ENCODE measurements at places on chromosomes 13 and 19.

- DNase-seq: no peak
These were observed 5.0 kb downstream of the LYL1 start for GRCh38 chr19:13097463-13098258.

GRCh38 chr13:75359266-75359665, 122.7 kb downstream of the TBC1D4 start:
- no peak for DNase-seq

- DNase-seq: no peak
These were observed 399.5 kb downstream of the RFC3 start for GRCh38 chr13:34217343-34218025.

DNA sequence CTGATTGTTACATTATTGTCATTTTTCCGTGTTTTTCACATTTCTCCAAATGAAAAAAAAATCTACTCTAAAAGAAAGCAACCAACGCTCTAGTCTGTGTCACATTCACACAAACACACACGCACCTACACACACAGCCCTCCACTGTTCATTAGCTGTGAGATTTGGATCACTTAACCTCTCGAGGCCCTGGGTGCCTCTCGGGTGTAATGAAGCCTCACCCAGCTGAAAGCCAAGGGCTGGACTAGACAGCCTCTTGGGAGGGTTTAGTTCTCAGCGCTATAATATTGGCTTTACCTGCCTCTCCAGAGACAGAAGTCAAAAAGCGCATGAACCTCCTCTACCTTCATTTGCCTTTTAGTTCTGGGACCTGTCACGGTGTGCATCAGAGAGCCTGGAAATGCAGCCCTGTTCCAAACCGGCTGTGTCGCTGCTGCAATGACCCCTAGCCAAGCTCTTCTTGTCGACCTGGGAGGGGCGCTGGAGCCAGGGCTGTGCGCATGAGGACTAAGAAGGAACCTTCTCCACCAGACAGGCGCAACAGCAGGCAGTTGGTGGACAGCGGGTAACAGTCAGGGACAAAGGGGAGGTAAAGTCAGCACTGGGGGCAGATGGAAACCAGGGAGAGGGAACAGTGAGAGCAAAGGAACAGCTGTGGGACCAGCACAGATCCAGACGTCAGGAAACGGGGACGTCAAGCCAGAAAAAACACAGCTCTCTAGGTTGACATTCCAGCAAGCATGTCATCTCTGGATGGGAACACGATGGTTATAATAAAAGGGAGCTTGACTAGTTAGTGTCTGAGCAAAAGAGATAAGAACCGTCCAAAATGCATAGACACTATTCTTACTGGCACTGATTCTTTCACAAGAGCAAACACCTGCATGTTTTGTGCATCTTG, 375.9 kb downstream of the EFNB2 start:
- DNase-seq: no peak

DNA sequence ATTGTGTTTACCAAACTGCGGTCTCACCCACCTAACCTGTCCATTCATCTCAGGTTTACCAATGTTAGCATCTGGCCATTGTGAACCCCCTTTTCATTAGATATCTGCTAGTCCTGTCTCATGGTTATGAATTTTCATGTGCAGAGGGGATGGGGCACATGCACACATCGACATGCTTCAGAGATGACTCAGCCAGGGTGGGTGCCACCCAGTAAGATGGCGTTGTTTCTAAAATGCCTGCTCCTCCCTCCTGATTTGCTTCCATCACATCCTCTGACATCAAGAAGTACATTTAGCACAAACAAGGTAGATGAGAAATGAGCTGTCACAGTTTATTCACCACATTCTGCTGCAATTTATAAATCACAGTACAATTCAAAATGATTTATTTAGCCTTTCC, 51.3 kb downstream of the GPALPP1 start:
- no peak for DNase-seq

DNA sequence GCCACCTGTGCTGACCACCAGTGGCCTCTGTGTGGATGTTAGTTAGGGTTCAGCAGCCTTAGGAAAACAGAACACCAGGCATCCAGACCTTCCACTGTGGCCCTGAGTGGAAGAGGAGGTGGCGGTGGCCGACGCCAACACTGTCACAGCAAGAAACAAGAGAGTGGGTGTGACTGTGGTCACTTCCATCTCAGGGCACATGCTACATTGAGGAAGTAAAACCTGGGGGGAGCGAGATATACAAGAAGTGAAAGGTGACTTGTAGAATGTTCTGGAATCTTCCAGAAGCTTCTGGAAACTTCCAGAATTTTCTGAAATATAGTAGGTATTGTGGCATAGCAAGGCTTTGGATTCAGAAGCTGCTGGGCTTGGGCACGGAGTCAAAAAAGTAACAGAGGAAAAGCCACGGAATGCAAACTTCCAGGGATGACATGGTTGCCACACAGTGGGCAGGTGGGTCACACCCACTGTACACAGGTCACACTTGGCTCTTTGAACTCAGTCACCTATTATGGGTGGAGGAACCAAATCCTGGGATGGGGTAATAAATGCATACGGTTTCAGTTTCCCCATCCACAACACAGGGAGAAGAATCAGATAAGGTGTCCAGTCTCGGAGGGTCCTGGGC, 24.3 kb downstream of the GNG7 start:
- DNase-seq: no peak

GRCh38 chr13:73228546-73228945, 169.7 kb downstream of the KLF5 start:
- no peak for DNase-seq

DNA sequence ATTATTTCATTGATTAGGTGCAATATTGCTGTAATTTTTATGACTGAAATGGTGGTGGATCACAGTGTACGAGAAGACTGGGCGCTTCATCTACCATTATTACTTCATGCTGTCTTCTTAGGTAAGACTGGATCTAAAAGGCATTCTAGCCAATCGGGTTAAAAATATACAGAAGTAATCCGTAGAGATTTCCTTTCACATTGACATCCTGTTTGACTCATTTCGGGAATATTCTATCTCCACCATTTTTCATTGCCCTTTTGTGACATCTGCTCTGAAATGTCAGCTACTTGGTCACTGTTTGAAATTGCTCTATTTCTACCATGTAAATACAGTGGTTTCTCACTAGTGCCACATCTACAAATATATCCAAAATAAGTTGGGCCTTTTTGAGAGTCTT, 90.2 kb downstream of the ZAR1L start:
- no peak for DNase-seq

- no peak for DNase-seq
These were observed 1459.2 kb upstream of the SLC10A2 start for GRCh38 chr13:104525467-104525866.

- no peak for DNase-seq
These were observed 19.2 kb downstream of the SLC27A1 start for GRCh38 chr19:17489392-17490030.

DNA sequence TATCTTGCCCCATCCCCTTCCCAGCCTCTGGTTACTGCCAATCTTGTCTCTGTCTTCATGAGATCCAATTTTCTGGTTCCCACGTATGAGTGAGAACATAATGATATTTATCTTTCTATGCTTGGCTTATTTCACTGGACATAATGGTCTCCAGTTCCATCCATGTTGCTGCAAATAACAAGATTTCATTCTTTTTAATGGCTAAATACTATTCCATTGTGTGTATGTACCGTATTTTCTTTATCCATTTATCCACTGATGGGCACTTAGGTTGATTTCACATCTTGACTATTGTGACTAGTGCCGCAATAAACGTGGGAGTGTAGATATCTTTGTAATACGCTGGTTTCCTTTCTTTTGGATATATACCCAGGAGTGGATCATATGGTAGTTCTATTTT, 43.0 kb downstream of the CHST8 start:
- no peak for DNase-seq

DNA sequence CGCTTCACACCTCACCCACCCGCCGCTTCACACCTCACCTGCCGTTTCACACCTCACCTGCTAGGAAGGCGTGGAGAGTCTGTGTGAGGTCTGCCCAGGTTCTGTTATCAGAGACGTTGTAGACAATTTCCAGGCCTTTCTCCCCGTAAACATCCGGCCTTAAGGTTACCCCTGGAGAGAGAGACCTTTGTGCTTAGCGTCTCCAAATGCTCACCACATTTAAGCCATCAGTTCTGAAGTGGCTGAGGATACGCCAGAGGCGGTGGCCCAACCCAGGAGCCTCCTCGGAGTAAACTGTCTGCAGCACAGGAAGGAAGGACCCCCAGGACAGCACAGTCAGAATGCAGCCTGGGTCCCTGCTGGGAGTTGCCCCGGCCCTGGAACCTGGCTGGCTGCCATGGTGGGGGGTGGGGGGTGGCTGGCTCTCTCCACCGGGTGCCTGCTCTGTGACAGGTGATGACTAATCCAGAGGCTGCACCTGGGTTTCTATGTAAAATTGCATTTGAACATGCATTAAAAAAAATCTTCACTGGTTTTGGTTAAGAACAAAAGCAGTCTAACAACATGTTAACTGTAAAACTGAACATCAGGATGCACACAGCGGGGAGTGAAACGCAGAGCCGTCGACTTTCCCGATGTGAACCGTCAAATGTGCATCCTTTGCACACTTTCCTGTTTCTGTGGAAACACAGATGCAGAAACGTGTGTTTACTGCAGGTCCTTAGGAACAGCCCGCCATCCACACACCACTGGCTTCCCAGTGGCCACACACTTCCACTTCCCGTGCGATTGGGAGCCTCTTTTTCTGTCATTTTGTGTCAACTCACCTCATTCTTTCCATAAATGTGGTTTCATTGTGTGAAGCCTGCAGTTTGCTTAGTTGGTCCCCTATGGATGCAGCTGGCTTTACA, 4.5 kb downstream of the ATP4B start:
- no peak for DNase-seq

GRCh38 chr19:54612428-54612827, 17.9 kb upstream of the LILRB1 start:
- no peak for DNase-seq

DNA sequence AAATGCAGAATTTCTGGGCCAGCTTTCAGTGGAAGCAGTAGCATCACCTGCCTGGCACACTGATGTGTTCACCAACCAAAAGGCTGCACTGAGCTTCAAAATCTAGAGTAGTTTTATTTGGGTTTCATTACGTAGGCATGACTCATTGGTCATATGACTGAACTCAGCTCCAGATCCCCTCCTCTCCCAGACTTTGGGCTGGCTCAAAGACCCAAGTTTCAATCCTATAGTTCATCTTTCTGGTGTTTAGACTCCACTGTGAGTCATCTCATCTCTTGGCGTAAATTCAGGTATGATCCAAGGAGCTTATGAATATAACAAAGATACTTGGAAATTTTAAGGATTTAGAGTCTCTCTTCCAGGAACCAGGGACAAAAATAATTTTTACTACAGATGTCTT, 17.7 kb downstream of the ZMYM5 start:
- DNase-seq: peak; percentile 13

GRCh38 chr19:51470966-51471365, 7.4 kb upstream of the CEACAM18 start:
- no peak for DNase-seq

DNA sequence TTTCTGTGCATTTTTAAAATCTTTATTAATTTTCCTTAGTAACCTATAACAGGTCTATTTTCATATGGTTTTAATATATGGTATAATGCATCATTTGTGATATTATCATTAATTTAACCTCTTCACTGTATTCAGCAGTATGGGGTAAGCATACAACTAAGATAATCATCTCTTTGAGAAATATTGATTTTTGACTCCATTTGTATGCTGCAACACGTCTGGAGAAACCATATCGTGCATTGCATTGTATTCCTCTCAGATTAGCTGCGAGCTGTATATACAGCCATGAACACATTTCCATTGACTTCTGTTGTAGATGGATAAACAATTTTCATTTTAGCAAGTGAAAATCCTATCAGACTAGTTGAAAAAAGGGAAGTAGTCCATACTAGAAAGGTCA, 2275.8 kb upstream of the PCDH20 start:
- DNase-seq: no peak

GRCh38 chr13:56563663-56564062, 577.1 kb upstream of the PRR20A start:
- DNase-seq: no peak

DNA sequence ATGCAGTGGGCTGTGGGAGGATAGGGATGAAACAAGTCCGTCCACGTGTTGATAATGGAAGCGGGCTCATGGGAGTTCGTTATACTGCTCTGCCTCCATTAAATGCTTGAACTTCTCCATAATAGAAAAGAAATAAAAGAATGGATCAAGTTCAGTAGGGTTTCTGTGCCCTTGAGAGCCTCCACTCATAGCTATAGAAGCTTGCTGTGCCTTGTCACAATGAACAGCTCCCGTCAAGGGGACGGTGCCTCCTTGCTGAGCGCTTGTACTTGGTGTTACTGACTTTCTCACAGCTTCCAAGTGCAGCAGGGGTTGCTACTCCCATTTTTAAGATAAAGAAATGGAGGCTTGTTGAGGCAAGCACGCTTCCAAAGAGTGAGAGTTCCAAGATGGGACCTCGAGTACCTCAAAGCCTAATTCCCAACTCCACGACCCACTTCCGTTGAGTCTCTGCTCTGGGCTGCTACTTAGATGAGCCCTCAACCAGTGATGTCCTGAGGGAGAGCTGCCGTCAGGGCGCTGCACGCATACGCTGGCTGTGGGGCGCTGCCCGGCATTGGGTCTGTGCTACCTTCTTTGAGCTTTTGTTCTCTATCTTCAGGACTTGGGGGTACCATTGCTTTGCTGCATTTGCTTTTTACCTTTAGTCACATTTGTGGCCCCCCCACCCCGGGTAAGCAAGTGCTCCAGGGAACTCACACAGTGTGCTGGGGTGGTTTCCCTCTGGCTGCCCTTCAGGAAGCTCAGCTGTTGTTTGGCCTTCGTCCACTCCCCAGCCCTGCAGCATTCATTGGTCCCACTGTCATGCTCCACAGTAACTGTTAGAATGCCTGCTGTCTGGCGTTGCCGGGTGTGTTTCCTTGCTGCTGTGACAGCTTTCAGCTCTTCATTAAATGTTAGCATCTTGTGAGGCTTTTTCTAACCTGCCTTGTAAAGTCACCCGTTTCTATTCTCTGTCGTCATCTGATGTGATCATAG, 9.5 kb downstream of the SNRNP70 start:
- DNase-seq: no peak

DNA sequence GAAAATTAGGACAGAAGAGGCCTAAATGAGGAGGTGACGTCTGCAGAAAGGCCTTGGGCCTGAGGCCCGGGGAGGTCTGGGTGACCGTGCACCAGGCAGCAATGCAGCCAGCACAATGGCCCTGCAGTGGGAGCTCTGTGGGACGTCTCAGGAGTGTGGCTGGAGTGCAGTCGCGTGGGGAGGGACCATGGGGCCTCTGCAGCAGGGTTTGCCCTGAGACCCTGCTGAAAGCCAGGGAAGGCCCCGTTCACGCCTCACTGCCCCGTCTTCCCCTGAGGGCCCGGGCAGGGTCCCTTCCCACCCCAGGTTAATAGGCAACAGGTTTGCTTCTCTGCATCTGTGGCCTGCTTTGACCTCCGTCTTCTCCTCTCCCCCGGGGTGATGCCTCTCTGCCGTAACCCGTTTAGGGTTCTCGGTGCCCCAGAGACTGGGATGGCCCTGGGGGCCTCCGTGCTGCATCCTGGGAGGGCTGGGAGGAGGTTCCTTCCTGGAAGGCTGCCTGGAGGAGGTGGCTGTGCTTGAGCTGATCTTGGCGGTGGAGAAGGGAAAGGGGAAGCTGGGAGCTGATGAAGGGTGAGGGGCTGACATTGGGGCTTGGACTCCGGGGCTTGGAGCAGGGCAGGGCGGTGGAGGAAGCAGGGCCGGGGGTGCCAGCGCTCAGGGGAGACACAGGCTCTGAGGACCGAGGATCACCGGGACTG, 9.7 kb downstream of the PALM start:
- no peak for DNase-seq
